ENCODE measurements at places on chromosomes 7 and 10.
A peak's percentile ranks its signal among the peaks of the same experiment; 100 is the strongest.

- DNase-seq = no peak
Measured at GRCh38 chr10:3935141-3935540, 150.1 kb upstream of the KLF6 start.

DNA sequence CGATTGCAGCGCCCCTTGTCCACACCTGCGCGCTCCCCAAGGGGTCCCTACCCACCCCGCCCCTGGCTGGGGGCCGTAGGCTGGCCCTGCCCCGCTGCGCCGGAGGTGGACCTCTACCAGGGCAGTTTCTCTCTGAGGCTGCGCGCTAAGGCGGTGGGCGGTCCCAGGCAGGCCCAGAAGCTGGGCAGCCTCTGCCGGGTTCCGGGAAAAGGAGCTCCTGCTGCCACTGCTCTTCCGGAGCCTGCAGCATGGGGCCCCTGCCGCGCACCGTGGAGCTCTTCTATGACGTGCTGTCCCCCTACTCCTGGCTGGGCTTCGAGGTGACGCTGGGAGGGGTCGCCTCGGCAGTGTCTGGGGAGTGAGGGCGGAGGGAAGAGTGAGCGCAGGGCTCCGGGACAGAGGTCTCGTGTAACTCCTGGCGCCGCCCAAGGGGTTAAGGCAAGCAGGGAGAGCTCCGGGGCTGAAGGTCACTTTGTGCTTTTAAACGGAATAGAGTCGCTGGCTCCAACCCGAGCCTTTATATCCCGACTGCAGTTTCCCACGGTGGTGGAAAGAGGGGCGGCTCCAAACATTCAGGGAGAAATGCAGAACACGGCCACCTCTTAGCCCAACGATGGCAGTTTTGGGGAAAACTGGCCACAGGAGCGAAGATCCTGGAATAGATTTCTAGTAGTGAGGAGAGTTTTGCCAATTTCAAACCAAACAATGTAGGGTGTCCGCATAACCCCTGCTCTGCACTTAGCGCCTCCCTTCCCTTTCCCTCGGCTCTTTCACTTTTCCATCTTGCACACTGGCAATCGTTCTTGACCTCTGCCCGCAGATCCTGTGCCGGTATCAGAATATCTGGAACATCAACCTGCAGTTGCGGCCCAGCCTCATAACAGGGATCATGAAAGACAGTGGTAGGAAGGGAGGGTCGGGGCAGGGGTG, at the start of gene GSTK1:
TSS of gene GSTK1 (plus strand) at position 176 of the 930 bp plus-strand sequence. CDS start at position 249, 73 bp downstream.
- DNase-seq = peak; percentile 75

- DNase-seq = no peak
Measured at GRCh38 chr10:100008708-100009282, 952 bp downstream of the DNMBP start.

DNA sequence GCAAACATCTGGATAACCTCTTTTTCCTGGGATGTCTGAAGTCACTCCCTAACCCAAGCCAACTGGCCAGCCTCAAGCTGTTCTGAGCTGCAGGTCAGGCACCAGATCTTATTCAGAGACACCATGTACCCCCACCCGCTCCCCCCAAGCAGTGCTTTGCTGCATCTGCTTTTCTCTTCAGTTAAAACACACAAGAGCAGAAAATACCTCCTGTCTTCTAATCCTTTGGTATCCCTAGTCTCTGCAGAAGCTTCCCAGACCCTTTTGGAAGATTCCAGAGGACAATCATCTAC, 3.0 kb downstream of the ZNF488 start:
- DNase-seq = no peak

- no peak for DNase-seq
Measured at GRCh38 chr7:18700147-18700546, 204.6 kb downstream of the HDAC9 start.

DNA sequence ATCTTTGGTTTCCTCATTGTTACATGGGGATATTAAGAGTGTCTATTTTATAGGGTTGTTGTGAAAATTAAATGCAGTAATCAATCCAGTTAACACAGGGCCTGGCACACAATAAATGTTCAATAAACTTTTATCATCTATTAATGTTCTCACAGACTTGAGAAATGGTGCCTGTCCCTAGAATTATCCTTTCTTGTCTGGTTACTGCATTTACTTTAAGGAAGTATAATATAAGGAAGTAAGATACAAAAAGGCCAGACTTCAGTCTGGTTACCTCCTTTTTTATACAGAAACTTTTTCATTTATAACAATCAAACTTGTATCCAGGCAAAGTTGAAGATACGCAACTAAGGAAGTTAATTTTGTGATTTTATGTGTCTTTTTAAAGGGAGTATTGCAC, 117.0 kb downstream of the LHFPL3 start:
- DNase-seq = no peak

- DNase-seq = no peak
Measured at GRCh38 chr10:9766762-9767161, 1250.9 kb upstream of the CELF2 start.

- DNase-seq = no peak
Measured at GRCh38 chr10:70317272-70317942, 33.6 kb upstream of the NPFFR1 start.

DNA sequence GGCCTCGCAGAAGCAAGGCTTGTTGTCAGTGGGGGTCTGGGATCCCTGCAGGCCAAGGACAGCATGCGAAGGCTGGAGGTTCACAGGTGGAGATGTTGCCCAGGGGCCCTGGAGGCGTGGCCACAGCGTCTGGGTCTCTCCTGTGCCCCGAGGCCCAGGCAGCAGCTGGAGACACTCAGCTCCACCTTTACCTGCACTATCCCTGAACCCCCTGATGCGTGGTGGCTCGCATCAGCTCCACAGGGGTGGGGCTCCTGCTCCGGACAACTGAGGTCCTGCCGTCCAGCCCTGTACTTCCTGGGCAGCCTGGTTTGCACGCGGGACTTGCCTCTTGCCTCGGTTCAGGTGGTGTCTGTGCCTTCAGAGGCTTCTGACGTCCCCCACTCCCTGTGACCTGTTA, 54.6 kb upstream of the ZNF32 start:
- no peak for DNase-seq

GRCh38 chr7:123748171-123748733, 551 bp downstream of the WASL start:
- DNase-seq = peak; percentile 40

DNA sequence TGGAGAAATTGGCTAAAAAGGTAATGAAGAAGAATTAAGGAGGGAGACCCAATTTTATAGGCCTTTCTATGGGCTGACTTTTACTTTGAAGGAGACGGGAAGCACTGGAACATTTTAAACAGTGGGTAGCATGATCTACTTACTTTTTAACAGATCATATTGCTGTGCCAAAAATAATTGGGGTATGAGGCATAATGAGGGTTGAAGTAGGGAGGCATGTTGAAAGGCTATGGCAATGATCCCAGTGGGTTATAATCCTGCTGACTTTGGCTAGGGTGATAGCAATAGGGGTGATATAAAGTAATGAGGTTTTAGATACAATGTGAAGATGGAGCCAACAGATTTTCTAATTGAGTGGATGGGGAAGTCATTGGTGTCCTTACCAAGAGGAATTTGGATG, 73.2 kb downstream of the GPR37 start:
- DNase-seq = no peak

DNA sequence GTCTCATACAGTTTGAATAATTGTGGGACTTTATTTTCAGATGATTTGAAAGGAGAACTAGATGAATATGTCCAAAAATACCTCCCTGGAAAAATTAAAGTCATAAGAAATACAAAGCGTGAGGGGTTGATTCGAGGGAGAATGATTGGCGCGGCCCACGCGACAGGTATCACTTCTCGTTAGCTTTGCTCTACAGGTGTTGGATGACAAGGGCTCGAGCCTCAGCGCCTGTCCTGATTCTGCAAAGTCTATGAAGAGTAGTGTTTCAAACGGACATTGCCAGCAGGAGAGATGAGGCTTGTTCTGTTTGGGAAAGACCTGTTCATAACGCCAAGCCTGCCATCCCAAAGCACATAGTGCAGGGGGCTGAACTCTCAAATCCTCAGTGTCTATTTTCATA, 79.7 kb downstream of the GALNT11 start:
- no peak for DNase-seq

DNA sequence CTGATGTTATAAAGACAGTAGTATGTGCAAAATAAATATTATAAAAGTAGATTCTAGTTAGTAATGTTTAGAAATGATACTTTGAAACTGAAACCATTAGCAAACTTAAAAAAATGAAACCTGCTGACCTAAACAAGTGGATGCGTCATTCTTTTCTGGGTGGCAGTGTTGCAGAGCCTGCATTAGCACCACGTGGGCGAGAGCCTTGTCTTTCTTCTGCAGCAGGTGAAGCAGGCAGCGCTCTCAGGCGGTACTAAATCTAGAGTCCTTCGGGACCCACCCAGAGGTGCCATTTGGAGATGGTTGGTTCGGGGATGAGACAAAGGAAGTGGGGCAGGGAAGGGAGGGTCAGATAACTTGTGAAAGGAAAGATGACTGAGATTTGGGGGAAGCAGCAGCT, 759.1 kb upstream of the IGFBP3 start:
- DNase-seq = no peak

DNA sequence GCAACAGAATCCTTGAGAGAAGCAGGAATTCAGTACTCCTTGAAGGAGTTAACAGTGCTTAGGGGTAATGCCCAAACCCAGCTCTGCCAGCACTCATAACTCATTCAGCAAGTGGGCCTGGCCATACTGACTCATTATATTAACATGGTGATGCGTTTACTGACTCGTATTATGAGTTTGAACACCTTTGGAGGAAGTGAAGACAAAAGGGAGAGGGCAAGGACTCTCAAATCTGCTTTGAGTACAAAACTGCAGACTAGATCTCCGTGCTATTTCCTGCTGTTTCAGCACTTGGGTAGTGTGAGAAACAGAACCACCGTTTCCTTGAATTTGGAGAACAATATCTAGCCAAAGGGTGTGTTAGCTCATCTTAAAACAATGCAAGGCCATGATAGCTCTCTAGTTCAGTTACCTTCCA, 30.8 kb downstream of the SLC16A9 start:
- DNase-seq = no peak
